ENCODE measurements at places on chromosomes 1 and 21.
A peak's percentile ranks its signal among the peaks of the same experiment; 100 is the strongest.

DNA sequence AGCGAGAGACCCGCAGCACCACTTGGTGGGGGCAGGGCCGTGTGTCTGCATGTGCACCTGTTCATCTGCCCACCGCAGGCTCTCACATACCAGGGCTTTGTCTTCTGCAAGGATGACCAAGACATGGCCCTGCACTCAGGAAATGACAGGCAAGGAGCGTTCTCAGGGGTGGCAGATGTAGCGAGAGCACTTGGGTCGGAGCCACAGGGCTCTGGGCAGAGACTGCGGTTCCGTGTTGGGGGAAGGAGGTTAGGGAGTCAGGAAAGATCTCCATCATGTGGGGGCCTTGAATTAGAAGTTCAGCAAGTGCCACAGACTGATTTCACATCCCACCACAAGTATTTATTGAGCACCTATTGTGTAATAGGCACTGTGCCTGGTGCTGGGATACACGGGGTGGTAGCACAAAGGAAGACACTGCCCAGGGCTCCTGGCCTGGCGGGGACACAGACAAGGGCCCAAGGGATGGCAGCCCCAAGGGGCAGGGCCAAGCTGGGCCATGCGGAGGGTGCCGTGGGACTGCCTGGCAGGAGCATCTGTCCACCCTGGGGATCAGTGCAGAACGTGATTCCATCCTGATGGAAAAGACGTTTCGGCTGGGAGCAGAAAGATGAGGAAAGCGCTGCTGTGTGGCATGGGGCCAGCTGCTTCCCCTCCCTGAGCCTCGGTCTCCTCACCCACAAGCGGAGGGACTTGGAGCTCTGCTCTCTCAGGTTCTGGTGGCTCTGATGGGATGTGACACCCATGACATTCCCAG, 11.4 kb upstream of the SPSB1 start:
- DNase-seq, result peak; percentile 35

DNA sequence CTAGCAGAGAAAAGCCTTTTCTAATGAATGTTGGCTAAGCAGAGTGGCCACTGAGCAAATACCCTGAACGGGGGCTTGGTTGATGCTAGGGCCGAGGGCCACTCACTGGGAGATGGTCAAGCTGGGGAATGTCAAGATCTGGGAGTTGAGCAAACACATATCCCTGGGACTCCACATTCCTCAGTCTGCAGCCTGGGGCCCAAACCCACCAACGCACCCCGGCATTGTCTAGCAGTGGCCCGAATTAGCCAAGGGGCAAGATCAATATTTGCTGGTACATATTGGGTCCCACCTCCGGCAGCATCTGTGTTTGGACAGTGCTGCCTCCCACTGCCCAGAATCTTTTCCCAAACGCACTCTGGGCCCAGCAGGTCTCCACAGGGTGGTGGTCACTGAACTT, 144.1 kb downstream of the TRABD2B start:
- DNase-seq, result no peak

- DNase-seq, result no peak
Observed at GRCh38 chr1:74933500-74933899, 200.5 kb downstream of the TYW3 start.

- peak; percentile 63 for DNase-seq
Observed at GRCh38 chr1:30847358-30847972, 61.1 kb downstream of the SDC3 start.

- no peak for DNase-seq
Observed at GRCh38 chr1:11448373-11449099, 30.4 kb upstream of the DISP3 start.
